Right ventricle myocardium superior (tissue), 1 donor: ENCODE measurements at places on chromosomes 2 and 18. TPM values are rescaled to one million over a fixed set of nuclear protein-coding genes. Genes with fewer than 3 reads are reported as not detected.

DNA sequence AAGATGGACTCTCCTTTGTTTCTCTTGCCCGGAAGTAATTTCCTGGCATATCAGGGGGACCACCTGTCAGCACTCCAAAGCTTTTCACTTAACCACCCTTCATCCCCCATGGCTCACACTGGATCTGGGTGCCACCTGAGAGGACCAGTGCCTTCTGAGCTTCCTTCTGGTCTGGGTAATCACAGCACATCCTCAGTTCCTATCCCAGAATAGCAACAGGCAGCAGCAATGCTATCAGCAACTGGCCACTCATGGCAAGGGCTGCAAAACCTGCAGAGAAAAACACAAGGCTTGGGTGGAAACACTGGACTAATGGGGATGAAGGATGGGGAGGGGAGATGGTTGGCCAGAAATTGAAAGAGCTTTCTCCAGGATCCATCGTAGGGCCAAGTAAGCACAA is 59.9 kb upstream of the STPG4 start:
- DNase-seq: no peak

- DNase-seq: no peak
These were observed 59.0 kb upstream of the KLHL14 start for GRCh38 chr18:32831781-32832180.

DNA sequence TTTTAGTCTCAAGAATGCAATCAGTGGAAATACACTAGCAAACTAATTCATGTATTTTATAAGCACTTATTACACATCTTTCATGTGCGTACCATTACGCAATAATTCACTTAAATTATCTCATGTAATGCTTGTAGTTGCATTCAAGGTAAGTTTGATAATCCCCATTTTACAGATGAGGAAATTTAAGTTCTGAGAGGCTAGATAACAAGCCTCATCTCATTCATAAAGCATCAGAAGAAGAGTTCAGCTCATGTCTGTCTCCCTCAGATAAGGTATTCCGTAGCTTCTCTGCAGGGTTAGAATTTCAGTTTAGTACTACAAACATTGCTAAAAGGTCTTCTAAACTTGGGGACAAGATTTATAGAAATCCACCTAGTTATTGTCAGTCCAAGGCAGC is 47.8 kb downstream of the HNMT start:
- DNase-seq: no peak

KCNE4 gene
- total RNA-seq: 3.2 TPM

COL4A4 gene
- total RNA-seq: 10.3 TPM

MARCO gene
- 15.0 TPM for total RNA-seq

- DNase-seq: no peak
These were observed 44.2 kb downstream of the LNPK start for GRCh38 chr2:175957845-175958244.

MALL gene
- 9.9 TPM for total RNA-seq

AQP4 gene
- total RNA-seq: 18.9 TPM

BMP10 gene
- not detected for total RNA-seq

DNA sequence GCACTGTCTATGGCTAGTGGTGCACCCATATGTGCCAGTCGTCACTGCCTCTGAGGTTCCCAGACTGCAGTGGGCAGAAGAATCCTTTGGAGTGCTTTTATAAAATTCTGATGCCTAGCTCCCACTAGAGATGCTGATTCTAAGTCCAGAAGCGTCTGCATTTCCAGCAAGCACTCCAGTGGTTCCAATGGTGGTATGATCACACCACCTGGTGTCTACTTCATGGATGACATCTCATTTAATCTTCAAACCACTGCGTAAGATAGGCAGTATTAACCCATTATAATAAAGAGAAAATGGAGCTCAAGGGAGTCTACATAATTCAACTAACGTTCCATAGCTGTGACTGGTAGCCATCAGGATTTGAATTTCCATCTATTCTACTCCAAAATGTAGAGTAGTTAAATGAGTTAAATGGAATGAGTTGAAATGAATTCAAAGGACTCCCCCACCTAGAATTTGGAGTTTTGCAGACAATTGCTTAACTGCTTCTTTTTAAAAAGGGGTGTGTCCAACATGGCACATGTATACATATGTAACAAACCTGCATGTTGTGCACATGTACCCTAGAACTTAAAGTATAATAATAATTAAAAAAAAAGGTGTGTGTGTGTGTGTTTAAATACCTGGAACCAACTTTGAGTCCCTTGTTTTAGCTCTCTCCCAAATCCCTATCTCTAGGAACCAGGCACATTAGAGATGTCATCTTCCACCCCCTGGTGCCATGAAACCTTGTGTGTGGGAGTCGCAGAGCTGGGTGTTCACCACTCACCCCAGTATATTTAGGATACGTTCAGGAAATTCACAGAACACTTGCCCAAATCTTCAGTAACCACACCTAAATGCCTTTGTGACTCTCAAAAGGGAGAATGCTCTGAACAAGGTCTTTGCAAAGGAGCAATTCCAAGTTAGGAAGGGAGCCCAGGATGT is 14.1 kb downstream of the LAMA3 start:
- DNase-seq: no peak

BOK gene
- total RNA-seq: 3.8 TPM

CRYBA2 gene
- total RNA-seq: not detected

FAM210A gene
- total RNA-seq: 62.1 TPM

- no peak for DNase-seq
These were observed 2.1 kb downstream of the FBLN7 start for GRCh38 chr2:112140205-112140802.

- DNase-seq: no peak
These were observed 76.4 kb upstream of the CYRIA start for GRCh38 chr2:16742026-16742425.

DNA sequence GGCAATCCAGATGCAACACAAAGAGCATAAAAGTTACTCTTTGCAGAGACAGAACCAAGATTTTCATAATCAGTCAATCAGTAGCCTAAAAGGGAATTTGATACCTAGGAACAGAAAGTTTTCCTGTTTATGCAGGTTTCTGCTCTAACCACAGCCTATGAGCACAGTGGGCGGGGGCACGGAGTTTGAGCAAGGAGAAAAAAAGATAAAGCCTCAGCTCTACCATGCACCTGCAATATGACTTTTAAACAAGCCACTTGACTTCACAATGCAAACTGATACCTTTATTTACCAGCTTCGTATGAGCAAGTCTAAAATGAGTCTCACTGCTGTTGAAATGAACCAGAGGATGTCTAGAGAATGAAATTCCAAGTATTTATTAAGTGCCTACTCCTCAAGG is 5.6 kb upstream of the LRATD1 start:
- no peak for DNase-seq

GRCh38 chr2:25146896-25147295 is 21.5 kb downstream of the POMC start:
- no peak for DNase-seq

GRCh38 chr2:50514901-50515300 is 517.0 kb downstream of the NRXN1 start:
- DNase-seq: no peak

DNA sequence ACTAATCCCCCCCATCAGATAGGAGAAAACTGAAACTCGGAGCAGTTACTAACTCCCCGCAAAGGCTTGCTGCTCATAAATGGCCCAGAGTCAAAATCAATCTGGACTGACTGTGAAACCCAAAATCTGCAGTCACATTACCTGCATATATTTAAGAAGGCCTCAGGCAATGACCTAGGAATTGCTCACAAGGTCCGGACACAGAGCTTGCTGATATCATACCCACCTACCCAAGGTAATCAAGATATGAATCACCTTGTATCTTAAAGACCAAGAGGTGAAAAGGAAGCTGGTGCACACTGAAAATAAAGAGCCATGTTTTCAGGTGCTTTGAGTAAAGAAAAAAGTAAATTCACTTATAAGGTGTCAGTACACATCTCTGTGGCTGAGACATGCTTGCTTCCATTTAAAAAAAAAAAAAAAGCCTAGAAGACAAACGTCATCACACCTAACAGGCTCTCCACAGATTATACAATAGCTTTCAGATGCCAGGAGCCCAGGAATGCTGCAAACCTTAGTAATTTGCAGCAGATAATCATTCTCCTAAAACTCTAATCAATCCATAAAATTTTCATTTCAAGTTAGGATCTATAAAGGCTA is 195.4 kb downstream of the ZEB2 start:
- no peak for DNase-seq

GRCh38 chr2:85718885-85719492 is 24.8 kb downstream of the GNLY start:
- DNase-seq: no peak

DNA sequence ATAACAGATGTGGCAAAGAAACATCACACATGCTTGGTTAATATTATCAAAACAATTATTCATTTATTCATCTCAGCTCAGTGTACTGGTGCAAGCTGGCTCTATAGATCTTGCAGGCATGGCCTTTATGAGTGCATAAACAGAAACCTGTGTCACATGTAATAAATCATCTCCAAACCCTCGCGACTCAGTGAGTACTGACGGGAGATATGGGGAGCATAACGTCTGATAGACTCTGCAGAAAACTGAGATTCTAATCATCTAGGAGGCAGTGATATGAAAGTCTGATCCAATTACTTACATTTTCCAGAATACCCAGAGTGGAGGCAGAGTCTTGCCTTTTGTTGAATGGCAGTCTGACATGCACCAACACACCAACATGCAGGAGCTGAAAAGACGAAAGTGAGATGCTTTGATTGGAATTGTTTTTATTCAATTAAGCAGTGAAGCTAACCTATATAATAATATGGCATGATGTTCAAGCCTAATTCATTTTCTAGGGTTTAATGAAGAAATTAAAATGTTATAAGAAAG is 416.8 kb downstream of the RNF144A start:
- no peak for DNase-seq

GRCh38 chr2:216344950-216345300 is 27.4 kb downstream of the MARCHF4 start:
- DNase-seq: no peak

DNA sequence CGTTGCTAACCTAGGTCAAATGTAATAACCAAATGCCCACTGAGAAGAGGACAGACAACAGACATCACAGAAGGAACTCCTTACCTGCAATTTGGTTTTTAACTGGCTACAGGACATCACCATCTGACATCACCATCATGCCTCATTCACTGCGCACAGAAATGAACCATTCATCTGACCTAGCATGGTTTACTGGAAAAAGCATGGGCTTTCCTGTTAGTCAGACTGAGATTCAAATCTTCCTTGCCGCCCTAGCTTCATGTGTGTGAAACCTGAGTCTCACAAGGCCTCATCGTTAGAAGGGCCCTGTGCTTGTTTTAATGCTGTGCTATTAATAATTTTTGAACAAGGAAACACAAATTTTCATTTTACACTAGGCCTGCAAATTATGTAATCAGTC is 1.1 kb upstream of the HIBCH start:
- DNase-seq: no peak

- DNase-seq: no peak
These were observed 32.8 kb downstream of the INSIG2 start for GRCh38 chr2:118121101-118121500.

DNA sequence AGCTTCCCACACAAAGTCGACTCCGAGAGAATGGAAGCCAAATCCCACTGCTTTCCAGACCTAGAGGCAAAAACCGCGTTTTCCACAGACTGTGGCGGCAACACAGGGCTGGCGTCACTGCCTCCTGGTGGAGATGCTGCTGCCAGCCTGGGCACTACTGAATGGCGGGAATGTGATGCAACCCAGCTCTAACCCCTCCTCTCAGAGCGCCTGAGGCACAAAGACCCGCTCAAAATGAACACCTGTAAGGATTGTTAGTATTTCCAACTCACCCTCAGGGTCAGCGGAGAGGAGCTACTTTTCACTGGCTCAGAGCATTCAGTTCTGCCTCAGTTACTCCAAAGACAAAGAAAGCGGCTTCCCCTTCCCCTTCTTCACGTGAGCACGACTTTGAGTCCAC is 548.0 kb upstream of the SALL3 start:
- no peak for DNase-seq

DNA sequence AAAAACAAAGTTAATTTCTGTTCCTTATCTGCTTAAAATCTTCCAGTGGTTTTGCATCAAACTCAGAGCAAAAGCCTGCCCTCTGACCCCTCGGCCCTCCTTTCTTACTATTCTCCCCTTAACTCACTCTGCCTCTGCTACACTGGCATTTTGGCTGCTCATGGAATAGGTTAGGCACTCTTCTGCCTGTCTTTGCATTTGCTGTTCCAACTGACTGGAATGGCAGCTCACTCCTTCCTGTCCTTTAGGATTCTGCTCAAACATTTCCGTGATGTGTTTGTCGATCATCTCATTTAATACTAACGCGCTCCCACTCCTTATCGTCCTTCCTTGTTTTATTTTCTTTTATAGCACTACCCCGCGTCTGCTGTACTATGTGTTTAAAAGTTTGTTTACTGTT is 815 bp downstream of the CEBPZ start:
- no peak for DNase-seq

DNA sequence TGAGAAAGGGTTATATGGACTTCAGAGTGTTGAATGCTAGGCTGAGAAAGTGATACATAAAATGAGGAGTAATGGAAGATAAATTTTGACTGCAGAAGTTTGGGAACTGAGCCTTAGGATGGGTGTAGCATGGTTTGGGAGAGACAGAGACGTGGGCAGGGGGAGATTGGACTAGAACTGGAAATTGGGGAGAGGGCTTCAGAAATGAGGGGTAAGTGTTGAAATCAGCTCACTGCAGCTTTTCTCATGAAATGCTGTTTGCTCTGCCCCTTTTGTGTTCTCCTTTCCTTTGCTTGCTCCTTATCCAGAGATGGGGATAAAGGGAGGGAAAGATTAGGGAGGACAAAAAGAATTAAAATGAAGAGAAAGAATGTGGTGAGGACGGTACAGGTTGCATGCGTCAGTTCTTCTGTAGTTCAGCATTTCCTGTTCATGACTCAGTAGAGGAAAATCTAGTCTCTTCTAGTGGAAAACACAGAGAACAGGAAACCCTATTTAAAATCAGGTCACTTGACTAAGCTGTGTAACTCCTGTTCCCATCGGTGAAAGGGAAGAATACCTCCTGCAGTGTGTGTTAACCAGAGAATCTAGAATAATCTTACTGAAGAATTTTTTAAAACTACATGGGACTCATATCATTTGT is 105.6 kb downstream of the CRIM1 start:
- DNase-seq: no peak

- peak; percentile 75 for DNase-seq
These were observed 80.2 kb downstream of the NDUFA10 start for GRCh38 chr2:239944694-239945551.

DNA sequence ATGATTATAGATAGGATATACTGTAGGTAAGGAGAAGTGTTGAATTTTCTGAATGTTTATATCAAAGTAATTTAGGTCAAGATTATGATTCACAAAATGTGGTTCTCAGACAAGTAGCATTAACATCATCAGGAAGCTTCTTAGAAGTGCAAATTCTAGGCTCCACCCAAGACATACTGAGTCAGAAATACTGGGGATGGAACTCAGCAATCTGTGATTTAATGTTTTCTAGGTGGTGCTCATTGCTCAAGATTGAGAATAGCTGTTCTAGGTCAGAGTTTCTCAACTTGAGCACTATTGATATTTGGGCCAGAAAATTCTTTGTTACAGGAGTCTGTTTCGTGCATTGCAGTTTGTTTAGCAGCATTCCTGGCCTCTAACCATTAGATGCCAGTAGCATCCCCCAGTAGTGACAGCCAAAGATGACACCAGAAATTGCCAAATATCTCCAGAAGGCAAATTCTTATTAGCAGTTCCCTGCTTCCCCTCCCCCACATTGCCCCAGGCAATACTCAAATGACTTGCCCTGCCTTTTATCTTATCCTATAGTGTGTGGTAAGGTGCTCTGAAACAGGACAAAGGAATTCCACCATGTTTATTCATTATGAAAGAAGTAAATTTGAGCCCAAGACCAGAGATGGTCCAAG is 1001.2 kb downstream of the DPP10 start:
- DNase-seq: no peak

TEKT4 gene
- total RNA-seq: not detected

RETSAT gene
- 39.8 TPM for total RNA-seq
